Ovary (tissue), 10 donors: ENCODE measurements at places on chromosomes 7 and 10.

- no peak for DNase-seq
Observed at GRCh38 chr10:88114368-88114767, 250.9 kb downstream of the PTEN start.

- DNase-seq = no peak
Observed at GRCh38 chr7:109898-110556, 82.3 kb upstream of the FAM20C start.

GRCh38 chr7:99112097-99112496, 31.8 kb downstream of the SMURF1 start:
- no peak for DNase-seq

- DNase-seq = no peak
Observed at GRCh38 chr10:47139121-47139520, 160.9 kb upstream of the GDF10 start.

DNA sequence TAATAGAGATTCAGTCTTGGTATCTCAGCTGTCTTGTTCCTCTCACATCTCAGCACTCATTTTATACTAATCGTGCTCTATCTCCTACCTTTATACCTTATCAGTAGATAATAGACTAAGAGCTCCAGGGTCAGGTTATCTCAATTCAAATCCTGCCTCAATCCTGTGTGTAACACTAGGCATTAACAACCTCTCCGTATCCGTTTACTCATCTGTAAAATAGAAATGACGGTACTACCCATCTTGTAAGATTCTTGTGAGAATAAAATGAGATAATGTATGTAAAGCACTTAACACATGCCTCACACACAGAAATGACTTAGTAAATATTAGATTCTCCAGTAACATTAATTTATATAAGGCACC, 622 bp upstream of the P4HA1 start:
- DNase-seq = no peak

DNA sequence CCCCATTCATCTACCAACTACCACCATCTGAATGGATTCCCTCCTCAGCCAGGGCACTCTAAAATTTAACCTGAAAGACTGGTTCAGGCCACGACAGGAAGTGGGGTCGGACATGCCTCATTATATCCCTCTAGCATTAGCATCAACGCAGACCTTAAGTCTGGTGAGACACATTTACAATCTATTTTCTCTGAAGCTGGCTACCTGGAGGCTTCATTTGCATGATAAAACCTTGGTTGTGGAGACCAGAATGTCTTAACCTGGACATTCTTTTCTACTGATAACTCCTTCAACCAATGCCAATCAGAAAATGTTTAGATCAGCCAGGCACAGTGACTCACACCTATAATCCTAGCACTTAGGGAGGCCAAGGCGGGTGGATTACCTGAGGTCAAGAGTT, 42.3 kb downstream of the SVOPL start:
- DNase-seq = no peak

- no peak for DNase-seq
Observed at GRCh38 chr7:116977172-116977571, 23.9 kb downstream of the ST7 start.

- no peak for DNase-seq
Observed at GRCh38 chr10:108598320-108598695, 1325.0 kb downstream of the XPNPEP1 start.

- DNase-seq = no peak
Observed at GRCh38 chr10:127523476-127523875, 25.6 kb upstream of the NPS start.

DNA sequence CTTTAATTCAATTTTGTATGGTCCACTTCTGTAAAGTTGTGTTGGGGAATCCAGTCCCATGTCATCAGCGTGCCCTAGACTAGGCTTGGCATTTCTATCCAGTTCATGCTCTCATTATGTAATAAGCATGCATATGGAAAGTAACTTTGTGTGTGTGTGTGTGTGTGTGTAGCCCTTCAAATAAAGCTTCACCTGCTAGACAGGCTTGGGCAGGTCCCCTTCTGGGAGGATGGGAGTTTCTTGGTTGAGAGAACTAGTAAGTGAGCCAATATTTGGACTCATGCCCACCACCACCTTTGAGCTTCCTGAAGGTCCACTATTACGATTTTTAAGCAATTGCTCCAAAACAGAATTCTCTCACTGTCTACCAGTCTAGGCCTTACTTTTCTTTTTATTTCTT, 6.9 kb downstream of the BZW2 start:
- DNase-seq = no peak

DNA sequence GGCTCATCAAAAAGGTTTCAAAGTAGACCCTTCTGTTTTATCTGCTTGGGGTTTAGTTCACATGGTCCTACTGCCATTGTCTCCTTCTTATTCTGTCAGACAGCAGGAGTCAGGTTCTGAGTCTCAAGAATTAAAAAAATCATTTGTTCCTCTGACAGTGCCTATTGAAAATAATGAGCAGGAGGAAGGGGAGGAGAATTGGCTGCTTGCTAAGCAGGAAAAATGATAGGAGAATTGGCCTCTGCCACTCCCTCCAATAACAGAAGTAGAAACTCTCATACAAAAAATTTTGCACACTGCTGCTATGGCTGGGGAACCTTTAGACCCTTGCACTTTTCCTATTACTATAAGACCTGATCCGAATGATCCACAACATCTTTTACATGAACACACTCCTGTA, 35.7 kb downstream of the OR13A1 start:
- DNase-seq = no peak

DNA sequence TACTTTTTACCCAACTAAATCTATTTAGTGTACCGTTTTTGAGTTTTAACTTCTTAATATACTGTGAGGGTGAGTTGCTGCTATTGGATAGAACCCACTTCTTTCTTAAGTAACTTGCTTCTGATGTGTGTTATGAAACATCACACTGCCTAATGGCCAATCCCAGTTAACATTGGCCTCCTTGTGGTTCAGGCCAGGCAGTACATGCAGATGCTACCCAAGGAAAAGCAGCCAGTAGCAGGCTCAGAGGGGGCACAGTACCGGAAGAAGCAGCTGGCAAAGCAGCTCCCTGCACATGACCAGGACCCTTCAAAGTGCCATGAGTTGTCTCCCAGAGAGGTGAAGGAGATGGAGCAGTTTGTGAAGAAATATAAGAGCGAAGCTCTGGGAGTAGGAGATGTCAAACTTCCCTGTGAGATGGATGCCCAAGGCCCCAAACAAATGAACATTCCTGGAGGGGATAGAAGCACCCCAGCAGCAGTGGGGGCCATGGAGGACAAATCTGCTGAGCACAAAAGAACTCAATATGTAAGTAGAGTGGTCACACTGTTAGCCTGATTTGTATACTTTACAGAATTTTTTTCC, 39.7 kb downstream of the TES start:
- DNase-seq = no peak

GRCh38 chr7:36895192-36895591, 170.9 kb upstream of the AOAH start:
- DNase-seq = no peak

DNA sequence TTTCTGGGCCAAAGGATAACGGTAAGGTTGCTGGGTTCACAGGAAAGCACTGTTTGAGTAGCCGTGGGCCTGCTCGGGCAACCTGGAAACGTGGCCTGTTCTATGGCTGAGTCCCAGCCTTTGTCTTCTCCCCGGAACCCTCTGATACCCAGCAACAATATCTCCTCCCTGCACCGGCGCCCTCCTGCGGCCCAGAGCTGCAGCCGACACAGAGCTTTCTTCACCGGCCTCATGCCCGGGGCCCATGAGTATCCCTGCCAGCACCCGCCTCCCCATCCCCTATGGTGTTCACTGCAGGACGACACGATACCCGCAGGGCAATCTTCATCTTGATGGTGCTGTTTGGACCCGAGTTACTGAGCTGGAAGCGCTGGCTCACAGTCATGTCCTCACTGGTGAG, 38.6 kb upstream of the NCAPG2 start:
- DNase-seq = no peak

DNA sequence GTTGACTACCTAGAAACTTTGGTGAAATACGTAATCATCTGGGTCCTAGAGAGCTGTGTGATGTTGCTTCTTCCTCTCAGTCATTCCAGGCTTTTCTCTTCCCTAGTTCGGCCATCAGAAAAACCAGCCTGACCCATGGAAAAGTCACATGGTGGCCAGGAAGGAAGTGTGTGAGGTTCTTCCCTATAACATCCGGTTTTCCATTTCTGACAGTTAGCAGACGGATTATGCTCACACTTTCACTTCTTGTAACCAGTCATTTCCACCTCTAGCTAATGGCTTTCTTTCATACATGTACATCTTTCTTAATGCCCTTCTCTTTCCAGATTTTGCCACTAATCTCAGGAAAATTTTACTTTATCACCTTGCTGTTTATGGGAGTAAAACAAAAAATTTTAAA, 110.0 kb upstream of the GLCCI1 start:
- DNase-seq = no peak

- DNase-seq = no peak
Observed at GRCh38 chr10:659688-660141, 29.8 kb downstream of the DIP2C start.

DNA sequence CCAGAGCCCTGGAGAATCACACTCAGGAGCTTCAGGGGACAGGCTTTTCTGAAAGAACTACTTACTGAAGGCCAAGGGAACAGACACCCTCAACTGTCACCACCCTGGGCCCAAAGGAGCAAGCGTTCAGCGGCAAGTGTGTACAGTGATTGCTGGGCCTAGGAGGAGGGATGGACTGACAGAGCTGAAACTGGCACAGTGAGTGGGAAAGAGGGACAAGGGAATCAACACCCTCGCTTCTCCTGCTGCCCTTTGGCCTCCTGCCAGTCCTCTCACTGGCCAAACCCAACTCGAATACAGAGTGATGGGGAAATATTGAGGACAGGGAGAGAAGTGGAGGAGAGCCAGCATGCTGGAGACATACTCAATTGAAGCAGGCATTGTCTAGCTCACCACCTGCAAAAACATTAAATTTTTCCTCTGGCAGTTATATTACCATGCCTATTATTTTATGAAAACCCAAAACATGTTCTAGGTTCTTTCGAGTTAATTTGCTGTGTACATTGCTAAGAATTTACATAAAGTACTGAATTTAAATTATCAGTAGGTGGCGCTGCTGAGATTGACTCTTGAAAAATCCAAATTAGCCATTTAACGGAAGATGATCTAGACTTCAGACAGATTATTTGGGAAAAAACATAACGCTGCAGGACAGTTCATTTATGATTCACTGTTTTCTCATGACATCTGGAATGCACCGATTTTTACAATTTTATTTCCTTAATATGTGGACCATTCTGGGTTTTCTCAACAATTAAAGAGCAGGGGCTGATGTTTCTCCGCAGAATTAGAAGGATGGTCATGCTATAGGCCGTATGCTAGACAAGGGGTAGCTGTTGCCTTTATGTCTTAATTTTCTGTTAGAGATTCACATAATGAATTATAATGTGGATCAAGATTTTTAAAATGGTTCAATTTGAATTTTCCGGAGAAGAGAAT, 14.7 kb upstream of the TMEM236 start:
- no peak for DNase-seq

DNA sequence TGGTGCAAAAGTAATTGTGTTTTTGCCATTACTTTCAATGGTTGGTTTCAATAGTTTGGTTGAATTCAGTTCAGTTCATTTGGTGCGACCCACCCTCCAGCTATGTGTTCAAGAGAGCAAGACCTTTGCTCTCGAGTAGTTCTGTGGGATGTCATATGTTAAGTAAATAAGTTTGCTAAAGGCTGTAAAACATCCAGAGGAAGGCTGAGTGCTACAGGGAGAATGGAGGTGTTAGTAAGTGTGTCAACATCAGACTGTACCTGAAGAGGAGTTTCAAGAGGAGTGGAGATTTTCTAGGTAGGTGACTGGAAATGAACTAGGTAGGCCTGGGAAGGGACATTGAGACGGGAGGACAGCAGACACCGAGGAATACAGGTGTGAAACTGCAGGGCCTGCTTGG, 147.7 kb downstream of the SH2D4B start:
- DNase-seq = no peak

DNA sequence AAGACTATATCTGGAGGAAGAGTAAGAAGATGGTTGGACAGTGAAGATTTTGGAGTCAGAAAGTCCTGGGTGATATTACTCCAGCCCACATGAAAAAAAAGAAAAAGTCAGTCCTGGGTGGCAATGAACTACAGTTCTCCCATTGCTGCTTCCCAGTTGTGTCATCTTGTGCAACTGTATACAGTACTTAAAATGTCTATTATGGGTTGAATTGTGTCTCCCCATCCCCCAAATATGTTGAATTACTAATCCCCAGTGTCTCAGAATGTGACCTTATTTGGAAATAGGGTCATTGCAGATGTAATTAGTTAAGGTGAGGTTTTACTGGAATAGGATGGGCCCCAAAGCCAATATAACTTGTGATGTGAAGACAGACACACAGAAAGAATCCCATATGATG, 15.6 kb downstream of the SEC23IP start:
- no peak for DNase-seq

DNA sequence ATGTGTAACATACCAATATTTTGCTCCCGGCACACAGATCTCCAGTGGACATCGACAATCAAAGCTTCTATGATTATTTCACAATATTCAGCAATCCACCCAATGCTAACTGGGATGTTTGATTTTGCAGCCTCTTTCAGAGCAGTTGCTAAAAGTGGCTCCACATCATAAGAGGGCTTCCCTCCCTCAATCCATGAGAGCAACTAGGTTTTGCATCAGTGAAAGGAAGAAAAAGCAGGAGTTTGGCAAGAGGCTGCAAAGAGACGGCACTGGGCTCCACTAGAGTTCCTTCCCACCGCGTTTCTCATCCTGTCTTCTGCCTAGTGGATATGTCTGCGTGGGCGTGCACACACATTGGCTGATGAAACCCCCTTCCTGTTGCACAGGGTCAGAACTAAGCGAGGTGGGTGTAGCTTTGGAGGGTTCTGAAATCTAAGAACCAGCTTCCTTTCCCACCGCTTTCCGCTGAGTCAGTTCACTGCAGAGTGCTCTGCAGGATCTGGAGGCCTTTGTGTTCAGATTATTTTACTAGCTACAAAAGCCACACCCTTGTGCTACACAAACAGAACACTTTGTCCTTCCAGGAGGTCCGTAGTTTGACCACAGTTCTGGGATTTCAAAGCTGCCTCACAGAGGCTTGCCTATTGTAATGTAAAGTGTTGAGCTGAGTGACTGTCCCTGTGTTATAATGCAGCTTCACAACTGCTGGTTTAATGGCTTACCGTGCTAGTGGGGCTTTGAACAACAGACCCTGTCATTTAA, 28.1 kb downstream of the ARL4A start:
- DNase-seq = peak; percentile 27
